ENCODE measurements at places on chromosomes 2 and 18.

- no peak for DNase-seq
These were observed 419 bp upstream of the GPR55 start for GRCh38 chr2:230925443-230925878.

- no peak for DNase-seq
These were observed 296.0 kb downstream of the PLCL1 start for GRCh38 chr2:198100346-198100745.

- DNase-seq = no peak
These were observed 10.4 kb upstream of the CASP8 start for GRCh38 chr2:201249889-201250288.

DNA sequence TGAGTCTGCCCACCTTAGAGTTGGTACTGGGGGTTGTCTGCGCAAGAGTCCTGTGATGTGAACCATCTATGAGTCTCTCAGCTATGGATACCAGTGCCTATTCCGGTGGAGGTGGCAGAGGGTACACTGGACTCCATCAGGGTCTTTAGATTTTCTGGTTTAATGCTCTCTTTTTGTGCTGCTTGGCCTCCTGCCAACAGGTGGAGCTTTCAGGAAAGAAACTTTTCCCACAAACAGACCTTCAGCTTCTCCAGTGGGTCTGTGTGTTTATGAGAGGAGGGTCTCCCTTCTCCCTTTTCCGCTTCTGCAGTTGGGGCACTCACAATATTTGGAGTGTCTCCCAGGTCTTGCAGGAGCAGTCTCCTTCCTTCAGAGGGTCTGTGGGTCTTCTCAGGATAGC, 1721.9 kb upstream of the SLC39A10 start:
- no peak for DNase-seq

DNA sequence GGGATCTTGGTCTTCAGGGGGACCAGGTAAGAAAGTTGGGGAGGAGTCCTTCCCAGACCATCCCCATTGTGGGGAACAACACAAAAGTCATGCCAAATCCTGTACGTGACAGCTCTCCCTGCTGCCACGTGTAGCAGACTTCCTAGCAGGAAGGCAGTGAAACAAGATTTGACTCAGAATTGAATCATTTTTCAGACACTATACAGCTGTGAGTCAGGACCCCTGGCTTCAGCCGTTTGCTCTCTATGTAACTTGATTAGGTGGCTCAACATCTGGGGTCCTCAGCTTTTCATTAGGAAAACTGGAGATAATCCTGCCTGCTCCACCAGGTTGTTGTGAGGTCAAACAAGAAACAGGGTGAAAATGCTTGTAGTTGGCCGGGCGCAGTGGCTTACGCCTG, 32.9 kb upstream of the PDCL3 start:
- DNase-seq = no peak

DNA sequence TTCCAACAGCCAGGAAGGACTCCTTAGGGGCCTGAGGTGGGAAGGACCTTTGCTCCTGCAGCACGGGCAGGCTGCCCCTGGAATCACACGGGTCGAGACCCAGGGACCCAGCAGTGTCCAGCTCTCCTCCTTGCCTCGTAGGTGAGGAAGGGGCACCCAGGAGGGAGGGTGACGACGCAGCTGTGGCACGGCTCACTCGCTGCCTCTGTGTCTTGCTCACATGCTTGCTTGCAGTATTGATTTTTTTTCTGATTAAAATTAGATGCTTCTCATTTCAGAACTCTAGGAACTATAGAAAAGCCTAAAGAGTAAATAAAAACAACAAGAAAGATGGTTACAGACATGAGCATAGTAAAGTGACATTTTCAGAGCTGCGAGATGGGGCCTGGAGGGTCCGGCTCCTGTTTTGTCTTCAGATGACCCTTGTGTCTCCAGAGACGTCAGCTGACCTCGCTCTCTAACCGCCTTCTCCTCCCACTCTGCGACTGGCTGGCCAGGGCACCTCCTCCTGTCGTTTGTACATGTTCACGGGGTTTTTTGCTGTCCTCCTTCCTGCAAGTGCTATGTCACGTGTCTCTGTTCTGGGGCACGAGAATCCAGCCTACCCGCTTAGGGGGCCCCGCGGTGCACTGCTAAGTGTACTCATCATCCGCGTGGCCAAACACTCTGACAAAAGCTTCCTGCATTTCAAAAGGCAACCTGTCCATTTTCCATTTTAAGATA, 65.7 kb upstream of the ZNF236 start:
- DNase-seq = no peak

DNA sequence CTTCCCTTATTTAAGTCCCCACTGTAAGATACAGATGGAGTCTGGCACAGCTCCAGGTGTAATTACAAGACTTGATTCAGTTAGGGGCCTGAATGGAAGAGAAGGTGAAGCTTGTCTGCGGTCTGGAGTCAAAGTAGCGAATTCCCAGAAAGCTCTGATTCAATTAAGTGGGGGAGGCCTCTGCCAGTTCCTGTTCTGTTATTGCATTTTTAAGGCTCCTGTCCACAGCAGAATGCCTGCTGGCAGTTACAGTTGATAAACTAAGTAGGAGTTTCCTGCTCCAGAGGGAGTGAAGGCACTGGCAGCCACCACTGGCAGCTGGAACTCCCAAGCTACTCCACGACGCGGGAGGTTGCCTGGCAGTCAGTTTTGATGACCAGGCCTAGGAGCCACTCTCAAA, 181.1 kb downstream of the SOCS6 start:
- DNase-seq = no peak

DNA sequence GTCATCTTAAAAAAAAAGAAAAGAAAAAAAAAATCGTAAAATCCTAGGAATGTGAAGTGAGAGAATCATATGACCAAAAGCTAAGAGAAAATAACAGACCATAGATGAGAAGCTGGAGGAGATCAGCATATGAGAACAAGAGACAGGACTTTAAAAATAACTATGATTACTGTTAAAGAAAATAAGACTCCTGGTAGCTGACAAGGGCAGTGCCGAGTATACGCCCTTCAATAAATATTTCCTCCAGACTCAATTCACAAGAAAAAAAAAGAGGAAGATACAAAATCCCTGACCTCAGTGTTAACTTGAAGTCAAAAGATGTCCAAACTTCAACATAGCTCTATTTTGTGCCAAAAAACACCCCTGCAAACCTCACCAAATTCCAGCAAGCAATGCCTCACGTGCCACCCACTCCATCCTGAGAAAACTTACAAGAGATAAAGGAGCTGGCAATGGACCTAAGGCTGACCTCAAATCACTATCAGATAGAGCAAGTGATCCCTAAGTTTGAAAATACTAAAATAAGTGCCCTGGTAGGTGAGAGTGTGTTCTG, 817.2 kb downstream of the SOCS6 start:
- DNase-seq = no peak
